ENCODE measurements at places on chromosomes 13 and 19.

- DNase-seq: no peak
Measured at GRCh38 chr13:64758521-64759244, 2471.5 kb downstream of the PCDH9 start.

- DNase-seq: no peak
Measured at GRCh38 chr13:44385401-44385800, 11.8 kb downstream of the SERP2 start.

DNA sequence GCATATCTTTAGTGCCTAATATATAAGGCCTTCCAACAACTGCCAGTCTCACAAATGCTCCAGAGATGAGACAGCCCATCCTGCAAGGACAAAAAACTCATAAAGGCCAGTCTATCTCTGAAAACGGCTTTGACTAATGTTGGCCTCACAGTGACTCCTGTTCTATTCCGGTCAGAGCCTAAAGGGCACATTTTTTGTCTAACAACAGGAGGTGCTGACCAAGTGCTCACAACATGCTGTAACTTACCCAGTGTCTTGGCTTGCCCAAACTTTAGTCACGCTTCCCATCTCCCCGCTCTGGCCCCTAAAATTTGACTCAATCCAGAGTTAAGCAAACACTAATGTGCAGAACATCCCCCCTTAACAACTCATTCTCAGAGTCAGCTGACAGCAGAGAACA, 1411.2 kb upstream of the MIR17HG start:
- no peak for DNase-seq

- no peak for DNase-seq
Measured at GRCh38 chr19:3407556-3408516, 41.5 kb downstream of the NFIC start.

- DNase-seq: no peak
Measured at GRCh38 chr13:38147050-38147449, 202.6 kb upstream of the UFM1 start.

DNA sequence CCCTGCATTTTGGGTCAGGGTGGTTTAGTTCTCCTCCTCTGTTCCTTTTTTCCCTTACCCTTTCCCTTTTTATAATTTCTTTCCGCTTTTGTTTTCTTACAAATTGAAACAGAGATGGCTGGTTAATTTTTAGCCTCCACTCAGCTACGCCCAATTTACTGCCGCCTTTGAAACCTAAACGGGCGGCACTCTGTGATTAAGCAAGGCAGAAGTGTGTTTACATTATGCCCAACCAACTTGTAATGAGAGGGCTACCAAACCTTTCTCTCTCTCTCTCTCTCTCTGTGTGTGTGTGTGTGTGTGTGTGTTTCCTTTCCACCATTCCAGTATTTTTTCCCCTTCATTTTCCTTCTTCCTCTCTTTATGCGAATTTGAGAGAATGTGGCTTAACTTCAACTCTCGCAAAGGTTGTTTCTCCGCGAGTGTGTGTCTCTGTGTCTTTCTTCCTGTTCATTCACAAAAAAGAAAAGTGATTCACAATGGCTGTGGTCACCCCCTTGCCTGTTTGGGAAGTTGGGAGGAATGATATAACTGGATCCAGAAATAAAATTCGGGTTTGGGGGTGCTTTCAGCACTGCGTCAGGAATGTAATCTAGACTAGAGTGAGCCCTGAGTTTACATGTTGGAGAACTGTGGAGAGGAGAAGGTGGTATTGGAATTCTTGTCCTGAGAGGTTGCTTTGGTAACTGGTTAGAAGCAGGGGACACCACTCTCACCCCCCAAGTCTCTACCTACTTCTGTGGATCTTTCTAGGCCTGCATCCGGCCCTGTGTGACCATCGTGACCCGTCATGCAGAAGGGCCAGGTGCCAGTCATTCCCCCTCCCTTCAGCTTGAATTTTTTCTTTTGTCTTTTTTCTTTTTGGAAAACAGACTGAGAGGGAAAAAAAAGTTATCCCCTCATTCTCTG, 31.4 kb downstream of the NFIX start:
- no peak for DNase-seq

DNA sequence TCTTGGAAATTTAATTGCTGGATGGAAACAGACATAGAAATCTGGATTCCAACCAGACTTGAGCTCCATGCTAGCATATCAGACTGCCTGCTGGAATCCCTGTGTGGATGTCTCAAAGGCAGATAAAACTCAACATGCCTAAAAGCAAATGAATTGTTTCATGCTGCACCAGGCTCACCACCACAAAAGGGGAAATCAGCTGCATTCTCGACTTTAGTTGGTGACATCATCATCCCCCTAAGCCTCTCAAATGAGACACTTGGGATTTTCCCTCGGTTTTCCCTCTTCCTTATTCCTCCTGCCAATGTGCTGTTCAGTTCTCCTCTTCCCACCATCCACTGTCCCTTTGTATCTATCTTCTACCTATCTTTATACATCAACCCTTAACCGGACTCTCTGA, 134.3 kb downstream of the ZDHHC20 start:
- no peak for DNase-seq

DNA sequence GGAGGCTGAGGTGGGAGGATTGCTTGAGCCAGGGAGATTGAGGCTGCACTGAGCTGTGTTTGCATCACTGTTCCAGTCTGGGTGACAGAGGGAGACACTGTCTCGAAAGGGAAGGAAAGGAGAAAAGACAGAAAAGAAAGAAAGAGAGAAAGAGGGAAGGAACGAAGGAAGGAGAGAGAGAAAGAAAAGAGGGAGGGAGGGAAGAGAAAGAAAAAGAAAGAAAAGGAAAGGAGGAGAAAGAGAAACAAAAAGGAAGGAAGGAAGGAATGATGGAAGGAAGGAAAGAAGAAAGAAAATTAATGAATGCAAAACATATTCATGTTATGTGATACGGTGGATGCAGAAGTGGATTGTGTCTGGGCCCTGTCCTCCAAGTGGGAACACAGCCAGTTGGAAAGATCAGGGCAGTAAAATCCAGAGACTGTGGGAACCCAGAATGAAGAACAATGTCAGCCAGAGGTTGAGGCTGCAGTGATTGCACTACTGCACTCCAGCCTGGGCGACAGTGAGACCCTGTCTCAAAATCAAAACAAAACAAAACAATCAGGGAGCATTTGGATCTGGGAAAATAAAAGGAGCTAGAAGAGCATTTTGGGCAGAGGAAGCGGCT, 6.2 kb downstream of the PHLDB3 start:
- DNase-seq: no peak

Measured in GM06990 (cell line).